ENCODE measurements at places on chromosomes 4 and X.
A peak's percentile ranks its signal among the peaks of the same experiment; 100 is the strongest.

DNA sequence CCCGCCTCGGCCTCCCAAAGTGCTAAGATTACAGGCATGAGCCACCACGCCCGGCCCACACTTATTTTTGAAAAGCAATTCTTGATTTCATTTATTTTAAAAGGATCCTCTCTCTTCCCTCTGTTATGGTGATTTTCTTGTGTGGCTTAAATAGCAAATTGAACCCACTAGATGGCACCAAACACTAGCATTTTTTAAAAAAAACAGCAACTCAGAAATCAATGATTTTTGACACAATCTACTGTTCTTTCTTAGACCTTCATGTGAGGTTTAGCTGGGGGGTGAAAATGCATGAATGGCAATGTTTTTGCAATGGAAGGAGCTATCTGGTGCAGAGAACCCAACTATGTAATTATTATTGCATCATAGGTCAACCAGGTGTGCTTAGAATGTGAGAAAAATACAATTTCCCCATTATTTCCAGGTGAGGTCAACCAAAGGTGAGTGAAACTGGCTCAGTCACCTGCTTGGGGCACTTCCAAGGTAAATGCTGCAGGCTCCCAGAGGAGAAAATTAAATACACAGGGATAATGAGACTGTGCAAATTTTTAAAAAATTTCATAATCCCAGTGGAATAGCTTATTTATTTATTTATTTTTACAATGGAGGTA, 226.7 kb upstream of the PRKX start:
- DNase-seq = peak; percentile 2

DNA sequence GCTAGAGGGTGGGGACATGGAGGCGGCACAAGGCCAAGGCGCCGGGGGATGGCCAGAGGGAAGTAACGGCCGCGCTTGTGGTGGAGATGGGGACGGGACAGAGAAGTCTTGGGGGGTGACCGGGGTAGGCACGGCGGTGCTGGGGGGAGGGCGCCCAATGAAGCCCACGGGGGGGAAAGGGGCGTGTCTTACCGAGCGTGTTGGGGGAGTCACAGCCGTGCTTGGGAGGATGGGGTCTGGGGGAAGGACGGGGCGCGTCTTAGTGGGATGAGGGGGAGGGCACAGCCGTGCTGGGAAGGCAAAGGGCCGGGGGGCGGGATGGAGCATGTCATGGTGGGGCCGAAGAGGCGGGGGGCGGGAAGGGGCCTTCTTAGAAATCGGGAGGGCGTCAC, 952 bp downstream of the ARSD start:
- DNase-seq = no peak

DNA sequence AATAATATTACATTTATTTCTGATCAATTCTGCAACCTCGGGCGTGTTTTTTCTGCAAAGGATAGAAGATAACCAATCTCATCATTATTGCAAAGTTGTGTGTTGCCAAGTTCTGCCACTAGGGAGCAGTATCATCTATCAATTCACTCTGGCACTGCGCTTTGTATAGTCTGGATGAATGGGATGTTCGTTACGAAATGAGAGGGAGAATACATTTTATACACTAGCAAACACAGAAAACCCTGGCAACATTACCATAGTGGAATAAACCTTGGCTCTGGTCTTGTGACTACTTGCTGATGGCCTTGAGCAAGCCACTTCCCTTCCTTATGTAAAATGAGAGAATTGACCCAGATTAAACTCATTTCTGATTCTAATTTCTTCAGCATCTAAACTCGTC, 97.5 kb upstream of the ZNF518B start:
- peak; percentile 28 for DNase-seq

DNA sequence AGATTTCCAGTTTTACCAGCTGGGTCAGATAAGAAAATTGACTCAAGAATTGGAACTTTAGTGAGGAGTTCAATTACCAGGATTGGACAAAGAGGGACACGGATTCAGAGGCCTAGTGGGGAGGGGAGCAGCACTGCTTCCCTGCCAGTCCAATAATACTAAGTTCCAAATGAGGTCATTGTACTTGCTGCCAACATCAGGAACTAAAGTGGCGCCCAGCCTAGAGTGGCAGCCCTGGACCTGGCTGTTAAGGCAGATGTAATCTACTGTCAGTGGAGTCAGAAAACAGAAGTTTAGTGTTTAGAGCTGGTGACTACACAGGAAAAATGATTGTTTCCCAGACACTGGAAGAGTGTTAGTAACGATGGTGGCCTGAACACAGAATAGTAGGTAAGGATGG, 42.7 kb upstream of the RAPGEF2 start:
- DNase-seq = no peak

- DNase-seq = no peak
These were observed 64.9 kb downstream of the HMGB2 start for GRCh38 chr4:173269280-173269679.

GRCh38 chr4:168815379-168816345, 194.4 kb downstream of the CBR4 start:
- DNase-seq = no peak

- DNase-seq = no peak
These were observed 709 bp upstream of the CLOCK start for GRCh38 chr4:55547466-55547770.

DNA sequence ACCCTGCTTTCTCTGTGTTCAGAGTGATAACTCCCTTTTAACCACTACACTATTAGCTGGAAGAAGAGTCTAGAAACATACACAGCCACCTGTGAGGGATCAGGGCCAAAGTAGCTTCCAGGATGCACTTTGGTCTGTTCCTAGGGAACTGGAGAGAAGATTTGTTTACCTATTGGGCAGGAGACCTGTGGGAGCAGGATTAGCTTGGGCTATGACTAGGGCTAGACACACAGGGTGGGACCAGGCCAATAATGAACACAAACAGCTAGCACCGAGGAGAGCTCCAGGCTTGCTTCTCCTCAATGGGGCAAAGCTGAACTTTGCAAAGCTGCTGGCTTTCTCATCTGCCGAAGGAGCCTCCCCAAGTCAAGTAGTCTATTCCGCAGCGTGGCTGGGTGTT, 24.4 kb upstream of the MAP7D3 start:
- DNase-seq = no peak

GRCh38 chr4:45596379-45597101, 527.3 kb downstream of the GABRG1 start:
- DNase-seq = no peak

- no peak for DNase-seq
These were observed 51.9 kb upstream of the STX18 start for GRCh38 chr4:4593596-4594284.

DNA sequence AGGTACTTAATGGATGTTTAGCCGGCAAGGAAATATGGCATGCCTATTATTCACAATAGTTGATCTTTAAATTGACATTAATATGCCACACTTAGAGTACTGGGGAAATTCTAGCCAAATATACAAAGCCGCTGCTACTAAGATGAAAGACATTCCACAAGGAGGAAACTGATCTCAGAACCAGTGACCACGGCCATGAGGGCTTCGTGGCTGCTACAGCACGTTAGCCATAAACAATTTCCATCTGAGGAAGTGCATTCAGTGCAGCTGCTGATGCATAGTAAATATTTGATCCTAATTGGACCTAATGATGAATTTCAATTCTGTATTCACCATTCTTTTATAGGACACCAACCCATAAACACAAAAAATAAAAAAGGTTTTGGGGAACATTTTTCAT, 59.1 kb downstream of the SORBS2 start:
- DNase-seq = no peak

DNA sequence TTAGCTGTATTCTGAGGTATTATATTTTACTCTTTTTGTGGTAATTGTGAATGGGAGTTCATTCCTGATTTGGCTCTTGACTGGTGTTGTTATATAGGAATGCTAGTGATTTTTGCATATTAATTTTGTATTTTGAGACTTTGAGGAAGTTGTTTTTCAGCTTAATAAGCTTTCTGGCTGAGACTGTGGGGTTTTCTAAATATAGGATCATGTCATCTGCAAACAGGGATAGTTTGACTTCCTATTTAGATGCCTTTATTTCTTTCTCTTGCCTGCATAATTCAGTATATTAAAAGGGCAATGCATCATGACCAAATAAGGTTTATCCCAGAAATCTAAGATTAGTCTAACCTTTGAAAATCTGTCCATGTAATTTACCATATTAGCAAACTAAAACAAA, 44.7 kb upstream of the EPGN start:
- DNase-seq = no peak

GRCh38 chr4:187380181-187380581, 615.4 kb upstream of the ZFP42 start:
- no peak for DNase-seq

DNA sequence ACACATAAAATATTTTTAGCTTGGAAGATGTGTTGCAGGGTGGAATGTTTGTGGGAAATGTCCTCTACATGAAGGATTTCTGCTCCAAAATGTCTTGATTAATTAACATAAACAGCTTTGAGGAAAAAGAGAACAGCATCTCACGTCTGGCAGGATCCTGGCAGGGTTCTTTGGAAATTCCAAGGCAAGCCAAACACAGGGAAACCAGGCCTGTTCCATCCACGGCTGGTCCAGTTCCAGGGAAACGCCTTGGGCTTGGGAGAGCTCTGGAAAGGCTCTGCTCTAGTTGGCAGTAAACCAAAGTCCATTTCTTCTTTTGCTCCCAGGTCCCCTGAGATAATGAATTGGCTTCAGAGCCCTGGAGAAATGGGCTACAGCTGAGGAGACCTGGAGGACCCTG, 42.4 kb upstream of the GAB1 start:
- DNase-seq = no peak

- peak; percentile 3 for DNase-seq
These were observed 47.6 kb downstream of the SH3KBP1 start for GRCh38 chrX:19839770-19840254.

- DNase-seq = no peak
These were observed 170.0 kb downstream of the ARHGAP10 start for GRCh38 chr4:147901916-147902315.

DNA sequence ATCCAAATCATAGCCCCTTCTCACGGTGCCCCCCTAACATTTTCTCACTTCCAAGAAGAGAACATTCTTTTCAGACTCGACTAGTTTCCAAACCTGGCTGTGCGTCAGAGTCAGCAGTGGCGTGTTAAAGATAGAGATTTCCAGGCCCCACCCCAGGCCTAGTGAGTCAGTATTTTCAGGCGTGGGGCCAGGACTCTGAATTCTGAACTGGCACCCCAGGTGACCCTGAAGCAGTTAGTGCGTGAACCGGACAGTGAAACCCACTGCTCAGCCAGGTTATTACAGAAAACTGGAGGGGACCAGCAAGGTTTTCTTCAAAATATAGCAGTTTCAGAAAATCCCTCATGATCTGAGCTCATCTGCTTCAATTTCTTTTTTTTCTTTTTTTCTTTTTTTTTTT, 35.0 kb upstream of the BCOR start:
- DNase-seq = peak; percentile 65

DNA sequence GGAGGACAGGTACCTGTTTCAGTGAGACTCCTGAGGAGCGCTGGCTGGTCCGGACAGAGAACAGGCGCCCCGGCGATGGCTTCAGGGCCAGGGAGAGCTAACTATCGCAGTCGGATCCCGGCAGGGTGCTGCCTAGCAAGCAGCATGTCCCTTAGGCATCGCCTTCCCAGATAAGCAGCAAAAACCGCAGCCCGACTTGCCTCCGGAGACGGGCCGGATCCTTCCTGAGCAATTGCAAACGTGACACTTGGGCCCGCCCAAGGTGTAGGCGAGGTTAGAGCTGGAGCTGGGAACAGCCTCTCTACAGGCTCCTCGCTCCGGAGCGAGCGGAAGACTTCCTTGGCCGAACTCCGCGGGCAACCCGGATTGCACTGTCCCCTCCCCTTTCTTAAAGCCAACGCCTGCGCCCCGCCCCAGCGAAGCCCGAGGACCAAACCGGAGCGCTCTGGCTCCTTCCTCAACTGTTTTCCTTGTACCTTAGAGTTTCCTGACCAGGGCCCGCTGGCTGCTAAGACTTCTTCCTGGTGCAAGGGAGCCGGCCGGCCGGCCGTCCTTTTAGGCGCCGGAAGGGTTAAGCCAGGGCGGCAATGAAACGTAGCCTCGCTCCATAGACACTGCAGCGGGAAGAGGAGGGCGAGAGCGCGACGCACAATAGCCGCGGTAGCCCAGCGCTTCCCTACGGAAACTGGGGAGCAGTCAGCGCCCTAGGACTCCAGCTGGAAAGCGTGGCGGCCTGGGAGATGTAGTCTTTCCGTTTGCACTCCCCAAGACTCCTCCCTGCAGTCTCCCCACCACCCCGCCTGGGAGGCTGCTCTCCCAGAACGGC, at the start of gene OPHN1:
OPHN1 (minus strand) TSS at position 341 of the 826 bp plus-strand sequence. CDS start 475 bp downstream, outside the sequence.
- peak; percentile 75 for DNase-seq

DNA sequence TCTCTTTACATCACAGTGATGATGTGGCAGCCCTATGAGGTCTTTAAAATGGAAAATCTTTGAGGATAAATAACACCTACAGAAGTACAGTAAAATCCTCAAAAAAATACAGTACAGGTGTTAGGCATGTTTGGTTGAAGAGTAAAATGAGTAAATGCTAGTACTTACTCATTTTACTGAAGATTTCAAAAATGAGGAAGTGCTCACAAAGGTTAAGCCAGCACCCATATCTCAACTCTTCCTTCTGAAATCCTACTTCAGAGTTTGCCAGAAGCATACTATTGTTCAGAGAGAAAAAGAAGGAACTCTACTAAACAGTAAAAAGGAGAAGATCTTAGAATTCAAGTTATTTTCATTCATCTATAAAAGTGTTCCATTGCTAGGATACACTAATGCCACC, 130.9 kb downstream of the CBR4 start:
- no peak for DNase-seq

- DNase-seq = no peak
These were observed 286.8 kb upstream of the FSTL5 start for GRCh38 chr4:162450531-162451035.

- DNase-seq = no peak
These were observed 125.0 kb downstream of the RASGEF1B start for GRCh38 chr4:81346719-81347118.

GRCh38 chrX:13702111-13702789, 13.3 kb downstream of the RAB9A start:
- DNase-seq = no peak

DNA sequence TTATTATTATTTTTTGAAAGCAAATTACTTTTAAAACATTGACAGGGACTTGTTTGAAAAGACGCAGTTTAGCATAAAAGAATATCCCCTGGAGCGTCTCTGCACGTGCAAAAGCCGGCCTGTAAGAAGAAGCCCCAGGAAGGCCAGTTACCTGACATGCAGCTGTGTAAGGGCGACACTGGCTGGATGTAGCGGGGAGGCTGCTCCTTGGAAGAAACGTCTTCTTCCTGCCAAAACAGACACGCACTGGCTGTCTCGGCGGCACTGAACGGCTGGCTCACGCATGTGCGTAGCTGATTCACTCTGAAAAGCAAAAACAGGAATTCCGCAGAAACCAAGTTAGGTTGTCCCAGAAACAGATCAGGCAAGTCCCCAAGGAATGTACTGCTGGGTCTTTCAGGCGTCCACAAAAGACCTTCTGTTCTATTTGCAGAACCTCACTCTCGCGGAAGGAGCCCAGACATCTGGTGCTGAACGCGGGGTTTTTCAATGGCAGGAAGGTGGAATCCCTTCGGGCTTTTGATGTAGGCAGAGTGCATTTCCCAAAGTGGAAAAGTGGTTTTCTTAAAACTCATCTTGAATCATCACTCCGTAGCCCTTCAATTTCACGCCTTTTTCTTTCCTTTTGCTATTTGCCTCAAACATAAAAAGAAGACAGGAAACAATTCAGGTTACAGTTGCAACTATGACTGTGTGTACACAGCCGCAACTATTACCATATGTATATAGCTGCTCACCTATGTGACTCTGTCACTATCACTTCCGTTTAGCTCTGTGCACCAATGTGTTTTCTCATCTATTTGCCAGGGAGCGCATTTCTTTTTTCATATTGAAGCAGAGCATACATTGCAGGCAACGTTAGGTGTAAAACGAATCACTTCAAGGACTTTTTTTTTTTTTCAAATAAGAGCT, 38.1 kb upstream of the ARSH start:
- no peak for DNase-seq

GRCh38 chr4:56655209-56655626, 25.9 kb downstream of the HOPX start:
- no peak for DNase-seq

Data from urothelium cell line (cell line).